ENCODE measurements at places on chromosomes 5 and 9. TPM values are rescaled to one million over a fixed set of nuclear protein-coding genes. Genes with fewer than 3 reads are reported as not detected.

Gene KCNV2
- not detected for total RNA-seq

Gene MSMP
- not detected for total RNA-seq

Gene PCDHGA3
- total RNA-seq = 6.7 TPM

Gene IFNA13
- total RNA-seq = not detected

Gene PFN3
- total RNA-seq = not detected

Gene FST
- 27.6 TPM for total RNA-seq

Gene KCNMB1
- 1.4 TPM for total RNA-seq

Gene ENC1
- total RNA-seq = 6.6 TPM

Gene NUTM2F
- total RNA-seq = not detected

- no peak for DNase-seq
Measured at GRCh38 chr9:34451545-34451944, 6.8 kb downstream of the FAM219A start.

DNA sequence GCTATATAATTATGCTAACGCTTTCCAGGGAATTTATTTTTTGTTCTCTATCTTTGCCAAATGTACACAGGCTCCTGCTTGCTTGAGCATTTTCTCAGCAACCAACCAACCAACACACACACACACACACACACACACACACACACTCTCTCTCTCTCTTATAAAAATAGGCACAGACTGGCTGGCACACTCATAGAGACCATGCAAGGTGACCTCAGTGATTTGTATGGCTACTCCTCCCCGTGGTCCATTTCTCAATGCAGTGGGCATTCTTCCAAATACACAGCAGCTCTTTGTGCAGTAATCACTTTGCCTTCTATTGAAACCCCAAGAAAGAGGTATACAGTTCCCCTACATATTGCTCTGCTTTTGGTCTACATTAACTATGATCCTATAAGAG is 416.0 kb downstream of the MAN2A1 start:
- no peak for DNase-seq

- no peak for DNase-seq
Measured at GRCh38 chr5:7321724-7322123, 74.2 kb upstream of the ADCY2 start.

GRCh38 chr5:111953351-111954127 is 196.5 kb upstream of the NREP start:
- no peak for DNase-seq

DNA sequence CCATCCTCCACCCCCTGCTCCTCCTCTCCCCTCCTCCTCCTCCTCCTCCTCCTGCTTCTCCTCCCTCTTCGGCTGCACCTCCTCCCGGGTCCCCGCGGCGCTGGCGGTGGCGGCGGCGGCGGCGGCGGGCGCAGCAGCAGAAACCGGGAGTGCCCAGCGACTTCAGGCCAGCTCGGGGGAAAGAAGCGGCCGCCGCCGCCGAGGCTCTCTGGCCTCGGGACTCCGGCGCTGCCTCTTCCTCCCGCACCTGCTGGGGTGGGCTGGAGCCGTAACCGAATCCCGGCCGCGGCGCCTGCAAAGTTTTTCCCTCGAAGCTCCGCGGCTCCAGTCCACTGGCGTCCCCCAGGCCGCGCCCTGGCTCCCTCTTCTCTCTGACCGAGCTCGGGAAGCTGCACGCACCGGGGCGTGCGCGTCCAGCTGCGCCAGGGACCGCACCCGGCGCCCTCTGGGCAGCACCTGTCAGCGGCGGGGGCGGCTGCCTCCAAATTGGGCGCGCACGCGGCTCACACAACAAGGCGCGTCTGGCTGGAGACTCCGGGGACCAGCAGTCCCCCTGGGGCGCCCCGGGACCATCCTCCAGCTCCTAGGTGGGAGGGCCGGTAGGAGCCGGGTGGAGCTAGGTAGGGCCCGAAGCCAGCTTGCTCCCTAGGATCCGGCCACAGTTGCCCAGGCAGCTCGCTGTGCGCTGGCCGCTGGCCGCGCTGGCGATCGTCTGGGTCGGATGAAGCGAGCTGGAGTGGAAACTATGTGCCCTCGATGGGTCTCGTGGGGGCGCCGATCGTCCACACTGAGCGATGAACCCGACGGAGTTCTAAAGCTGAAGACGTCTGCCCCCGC is at the start of gene MCTP1:
Gene MCTP1 (minus strand): TSS at position 523 of the 837 bp plus-strand sequence.
- no peak for DNase-seq

DNA sequence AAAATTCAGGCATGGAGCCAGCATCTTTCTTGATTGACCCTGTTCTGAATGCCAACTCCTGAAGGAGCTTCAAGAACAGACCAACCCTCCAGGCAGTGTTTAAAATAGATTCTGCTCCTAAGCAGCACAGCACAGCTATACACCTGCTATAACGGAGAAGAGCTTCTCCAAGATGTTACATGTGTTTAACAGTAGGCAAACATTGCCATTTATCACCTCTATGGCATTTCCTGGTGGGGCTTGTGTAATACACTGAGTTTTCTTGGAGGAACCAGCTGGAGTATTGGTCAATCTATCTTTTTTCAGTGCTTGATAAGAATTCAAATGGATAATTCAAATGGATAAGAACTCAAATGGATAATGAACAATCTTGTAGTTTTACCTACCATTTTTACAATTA is 615.1 kb downstream of the CDH12 start:
- no peak for DNase-seq

DNA sequence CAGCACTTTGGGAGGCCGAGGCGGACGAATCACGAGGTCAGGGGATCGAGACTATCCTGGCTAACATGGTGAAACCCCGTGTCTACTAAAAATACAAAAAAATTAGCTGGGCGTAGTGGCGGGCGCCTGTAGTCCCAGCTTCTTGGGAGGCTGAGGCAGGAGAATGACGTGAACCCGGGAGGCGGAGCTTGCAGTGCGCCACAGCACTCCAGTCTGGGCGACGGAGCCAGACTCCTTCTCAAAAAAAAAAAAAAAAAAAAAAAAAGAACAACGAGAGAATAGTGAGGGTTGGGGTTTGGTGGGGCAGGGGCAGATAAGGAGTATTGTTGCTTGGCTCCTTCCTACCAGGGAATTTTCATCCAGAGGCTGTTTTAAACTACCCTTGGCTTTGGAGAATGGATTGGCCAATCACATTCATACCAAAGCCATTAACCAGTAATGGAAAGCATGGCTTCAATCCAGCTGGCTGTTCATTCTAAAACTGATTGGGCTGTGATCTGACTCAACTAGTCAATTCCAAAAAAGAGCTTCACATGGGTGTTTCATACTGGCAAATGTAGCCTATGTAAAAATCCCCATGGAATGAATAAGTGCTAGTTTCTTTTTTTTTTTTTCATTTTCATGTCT is 64.4 kb downstream of the PLCXD3 start:
- DNase-seq = no peak

DNA sequence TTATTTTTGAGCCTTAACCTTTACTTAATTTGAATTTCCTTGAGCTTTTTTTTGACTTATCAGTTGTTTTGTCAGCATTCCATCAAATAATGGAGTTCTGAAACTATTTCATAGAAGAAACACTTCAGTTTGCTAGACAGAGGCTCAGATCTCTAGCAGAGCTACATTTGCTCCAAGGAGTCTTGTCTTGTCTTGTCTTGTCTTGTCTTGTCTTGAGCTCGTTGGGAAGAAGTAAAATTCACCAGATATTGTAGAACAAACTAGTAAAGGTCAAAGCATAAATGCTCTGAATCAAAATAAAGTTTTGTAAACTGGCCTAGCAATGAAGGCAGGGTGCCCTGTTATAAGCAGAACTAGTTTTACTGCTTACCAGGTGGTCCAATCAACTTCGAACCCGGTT is 33.5 kb downstream of the RAB24 start:
- no peak for DNase-seq

- DNase-seq = no peak
Measured at GRCh38 chr9:26321935-26322334, 570.7 kb downstream of the CAAP1 start.

- DNase-seq = no peak
Measured at GRCh38 chr5:153974131-153974812, 64.4 kb downstream of the FAM114A2 start.

- DNase-seq = no peak
Measured at GRCh38 chr5:169695025-169695625, 58.0 kb downstream of the DOCK2 start.

Measured in sciatic nerve (tissue), 2 donors.